NCI-H345 (cell line): ENCODE measurements at places on chromosomes 5 and 9.

GRCh38 chr9:132348676-132349075, 6.1 kb downstream of the SETX start:
- no peak for DNase-seq

DNA sequence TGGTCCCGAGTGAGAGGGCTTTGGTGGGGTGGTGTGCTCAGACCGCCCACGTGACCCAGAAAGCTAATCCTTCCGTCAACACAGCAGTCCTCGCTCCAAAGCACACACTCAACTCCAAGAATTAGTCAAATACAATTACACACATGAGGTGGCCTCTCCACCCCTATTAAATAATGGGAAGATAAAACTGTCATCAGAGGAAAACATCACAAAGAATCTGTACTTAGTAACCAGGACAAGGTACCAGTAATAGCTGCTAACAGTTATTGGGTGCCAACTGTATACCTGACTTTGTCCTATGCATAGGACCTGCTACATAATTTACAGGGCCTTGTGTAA, 222.8 kb downstream of the HSPA4 start:
- DNase-seq, result no peak

DNA sequence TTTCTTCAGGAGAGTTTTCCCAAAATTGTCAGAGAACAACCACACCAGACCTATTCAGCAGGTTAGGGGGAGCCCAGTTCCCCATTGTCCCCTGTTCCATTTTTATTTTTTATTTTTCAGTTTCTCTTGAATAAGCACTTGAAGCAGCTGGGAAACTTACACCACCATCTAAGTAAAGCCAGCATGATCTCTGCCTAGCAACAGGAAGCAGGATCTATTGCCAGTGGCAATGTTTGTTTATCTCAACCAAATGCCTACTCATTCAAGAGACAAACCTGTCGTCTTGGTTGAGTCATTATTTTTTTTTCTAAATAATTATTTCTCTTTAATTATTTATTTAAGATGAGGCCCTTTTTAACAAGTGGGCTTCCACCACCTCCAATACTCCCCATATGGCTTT, 379.3 kb downstream of the PLK2 start:
- DNase-seq, result no peak

DNA sequence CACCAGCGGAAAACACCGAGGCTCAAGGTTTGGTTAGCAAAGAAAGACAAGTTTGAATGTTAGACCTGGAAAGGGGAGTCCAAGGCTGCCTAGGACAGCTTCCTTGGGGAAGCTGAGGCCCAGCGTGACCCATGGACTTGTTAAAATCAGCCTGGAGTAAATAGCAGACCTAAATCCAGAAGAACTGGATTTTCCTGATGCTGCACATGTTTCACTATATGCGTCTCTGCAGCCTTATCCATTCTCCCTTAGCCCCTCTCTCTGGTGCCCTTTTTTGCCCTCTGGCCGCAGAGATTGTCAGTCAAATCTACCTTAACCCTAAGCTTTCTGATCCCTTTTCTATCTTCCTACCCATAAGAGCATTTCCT, 119.9 kb downstream of the NTRK2 start:
- no peak for DNase-seq

DNA sequence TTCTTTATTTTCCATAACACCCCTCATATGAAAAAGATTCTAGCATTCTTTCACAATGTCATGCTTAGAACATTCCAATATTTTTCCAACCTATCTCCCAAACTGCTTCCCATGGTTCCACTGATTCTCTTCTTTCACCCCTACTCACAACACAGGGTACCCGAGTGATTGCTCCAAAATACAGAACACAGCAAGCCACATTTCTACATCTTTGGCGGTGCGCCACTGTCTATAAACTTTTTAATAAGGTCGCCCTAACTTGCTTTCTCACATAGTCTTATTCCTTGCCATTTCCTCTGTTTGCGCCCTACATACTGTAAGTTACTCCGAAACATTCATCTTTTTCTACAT, 517.1 kb downstream of the RAB3C start:
- no peak for DNase-seq

- DNase-seq, result no peak
Measured at GRCh38 chr5:179321206-179321987, 23.9 kb downstream of the ADAMTS2 start.

- DNase-seq, result no peak
Measured at GRCh38 chr9:110114086-110114858, 93.7 kb downstream of the C9orf152 start.

GRCh38 chr5:82331557-82331956, 53.4 kb upstream of the RPS23 start:
- DNase-seq, result no peak

DNA sequence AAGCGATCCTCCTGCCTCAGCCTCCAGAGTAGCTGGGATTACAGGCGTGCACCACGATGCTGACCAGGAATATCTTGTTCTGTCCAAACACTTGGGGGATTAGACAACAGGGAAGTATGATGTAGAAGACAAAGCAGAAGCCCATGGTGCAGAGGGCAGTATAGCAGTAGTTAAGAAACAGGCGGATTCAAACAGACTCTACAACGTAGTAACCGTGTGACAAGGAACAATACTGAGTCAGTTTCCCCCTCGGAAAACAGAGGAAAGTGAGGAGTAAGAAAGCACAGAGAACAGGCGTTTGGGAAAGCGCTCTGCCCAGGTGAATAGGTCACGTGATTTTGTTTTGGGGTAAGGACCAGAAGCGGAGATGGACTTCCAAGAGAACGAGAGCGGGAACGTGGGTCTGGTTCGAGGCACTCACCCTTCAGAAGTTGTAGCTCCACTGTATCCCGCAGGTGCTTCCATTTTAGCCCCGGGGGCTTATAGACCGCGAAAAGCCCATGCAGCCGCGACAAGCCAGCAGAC, 306 bp downstream of the TRUB2 start:
- DNase-seq, result peak; percentile 61

GRCh38 chr5:82356808-82357671, 78.9 kb upstream of the RPS23 start:
- DNase-seq, result no peak

- DNase-seq, result no peak
Measured at GRCh38 chr5:59496524-59497134, 396.9 kb downstream of the PDE4D start.

DNA sequence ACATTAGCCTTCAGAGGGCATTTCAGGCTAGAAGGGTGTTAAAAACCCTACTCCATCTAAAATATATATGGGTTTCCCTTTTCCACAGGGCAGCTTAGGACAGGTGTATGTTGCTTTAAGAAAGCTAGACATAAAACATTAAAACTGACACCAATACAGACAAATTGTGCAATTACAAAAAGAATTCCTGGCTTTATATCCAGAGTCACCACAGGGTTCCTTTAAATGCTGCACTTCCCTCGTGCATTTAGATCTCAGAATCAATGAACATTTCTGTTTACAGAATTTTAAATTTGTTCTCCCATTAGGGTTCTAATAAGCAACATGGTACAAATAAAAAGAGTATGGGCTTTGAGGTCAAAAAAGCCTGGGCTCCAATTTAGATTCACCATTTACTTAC, 170.2 kb downstream of the MAPKAP1 start:
- no peak for DNase-seq

DNA sequence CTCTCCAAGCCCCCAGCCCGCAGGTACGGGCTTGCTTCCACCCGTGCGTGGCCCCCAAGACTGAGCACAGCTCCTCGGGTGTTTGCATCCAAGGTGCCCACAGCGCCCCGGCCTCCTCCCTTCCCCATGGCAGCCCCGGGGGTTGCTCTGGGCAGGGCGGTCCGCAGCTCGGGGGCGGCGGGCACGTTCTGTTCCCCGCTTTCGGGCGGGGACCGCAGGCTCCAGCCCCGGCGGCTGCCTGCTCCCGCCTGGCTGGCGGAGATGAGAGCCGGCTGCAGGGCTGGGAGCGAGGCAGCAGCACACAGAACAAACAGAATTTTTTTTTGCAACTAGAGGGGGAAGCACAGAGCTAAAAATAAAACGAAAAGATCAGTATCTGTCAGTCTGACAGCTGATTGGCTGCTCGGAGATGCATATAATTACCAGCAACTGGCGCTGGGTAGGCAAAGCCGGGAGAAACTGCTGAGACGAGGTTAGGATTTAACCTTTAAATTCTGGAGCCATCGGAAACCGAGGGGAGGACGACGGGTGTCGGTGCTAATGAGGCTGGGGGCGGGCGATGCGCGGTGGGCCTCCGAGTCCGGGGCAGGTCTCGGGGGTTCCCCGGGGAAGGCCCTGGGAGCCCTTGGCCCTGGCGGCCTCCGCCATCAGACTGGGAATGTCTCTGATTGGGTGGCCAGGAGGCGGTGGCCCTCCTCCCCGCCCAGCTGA, 142.7 kb upstream of the IER5L start:
- DNase-seq, result no peak

GRCh38 chr9:91541734-91542133, 118.1 kb upstream of the NFIL3 start:
- no peak for DNase-seq

DNA sequence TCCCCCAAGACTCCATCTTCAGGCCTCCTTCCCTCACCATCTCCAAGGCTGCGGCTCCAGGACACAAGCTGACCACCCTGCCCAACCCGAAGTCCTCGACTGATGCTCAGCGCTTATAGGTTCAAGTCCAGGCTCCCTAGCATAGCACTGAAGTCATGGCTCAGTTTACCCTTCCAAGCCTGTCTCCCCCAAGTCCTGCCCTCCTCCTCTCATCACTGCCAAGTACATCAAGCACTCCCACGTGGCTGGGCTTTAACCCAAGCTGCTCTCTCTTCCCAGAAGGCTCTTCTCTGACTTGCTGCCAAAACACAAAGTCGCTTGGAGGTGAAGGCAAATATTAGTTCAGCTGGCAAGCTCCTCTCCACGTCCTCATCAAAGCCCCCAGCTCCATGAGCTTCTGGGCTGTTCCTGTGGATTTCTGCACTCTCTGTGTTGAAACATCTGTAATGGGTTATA, 22.1 kb upstream of the MARCHF6 start:
- peak; percentile 97 for DNase-seq
